ENCODE measurements at places on chromosomes 5 and 9. TPM values are rescaled to one million over a fixed set of nuclear protein-coding genes. Genes with fewer than 3 reads are reported as not detected.

Gene PTGER4
- total RNA-seq: 39.9 TPM

Gene PLK2
- total RNA-seq: 2.4 TPM

Gene STC2
- 13.8 TPM for total RNA-seq

Gene HRCT1
- total RNA-seq: not detected

Gene GRIN3A
- not detected for total RNA-seq

Gene LCN12
- 0.73 TPM for total RNA-seq

Gene GRXCR2
- not detected for total RNA-seq

Gene ENHO
- total RNA-seq: 0.38 TPM

Gene DNAJC21
- total RNA-seq: 61.7 TPM

Gene PGM5
- not detected for total RNA-seq

Gene FOXD4L4
- total RNA-seq: not detected

Gene FOXD4L3
- 0.10 TPM for total RNA-seq

Gene PPP6C
- total RNA-seq: 45.1 TPM

Gene C1QTNF3
- total RNA-seq: 1.3 TPM

Gene APBA1
- total RNA-seq: 0.08 TPM

Gene BAAT
- not detected for total RNA-seq

Gene DIMT1
- 63.8 TPM for total RNA-seq

Gene SPINK6
- not detected for total RNA-seq

Gene SOX30
- total RNA-seq: 0.29 TPM

Gene DMRT3
- not detected for total RNA-seq

Gene MARCOL
- not detected for total RNA-seq

Gene C1QTNF2
- not detected for total RNA-seq

Gene HAVCR2
- 16.8 TPM for total RNA-seq

Gene MYMK
- not detected for total RNA-seq

Gene GZMA
- 18.3 TPM for total RNA-seq

Gene SLC36A3
- not detected for total RNA-seq

Gene PTPN3
- 0.51 TPM for total RNA-seq

Gene HSPB3
- not detected for total RNA-seq
